Purkinje cell (primary cell): ENCODE measurements at places on chromosomes 1 and 21. TPM values are rescaled to one million over a fixed set of nuclear protein-coding genes. Genes with fewer than 3 reads are reported as not detected.

OR6N1 gene
- not detected in 2 replicates for polyA plus RNA-seq

SPRR2F gene
- not detected in 2 replicates for polyA plus RNA-seq

GBP7 gene
- 0.13 TPM in 1 of 2 replicates, not detected in the other for polyA plus RNA-seq

PLCH2 gene
- polyA plus RNA-seq: 0.22 and 0.47 TPM in 2 replicates

PRDM15 gene
- 0.34 and 0.63 TPM in 2 replicates for polyA plus RNA-seq

S100A7A gene
- polyA plus RNA-seq: not detected in 2 replicates

ALX3 gene
- polyA plus RNA-seq: not detected in 2 replicates

CR1L gene
- polyA plus RNA-seq: not detected in 2 replicates

SCCPDH gene
- 30.4 and 37.5 TPM in 2 replicates for polyA plus RNA-seq

FCRL4 gene
- polyA plus RNA-seq: not detected in 2 replicates
